Substantia nigra (tissue), 51 donors: ENCODE measurements at places on chromosomes 11 and 22.
A peak's percentile ranks its signal among the peaks of the same experiment; 100 is the strongest.

DNA sequence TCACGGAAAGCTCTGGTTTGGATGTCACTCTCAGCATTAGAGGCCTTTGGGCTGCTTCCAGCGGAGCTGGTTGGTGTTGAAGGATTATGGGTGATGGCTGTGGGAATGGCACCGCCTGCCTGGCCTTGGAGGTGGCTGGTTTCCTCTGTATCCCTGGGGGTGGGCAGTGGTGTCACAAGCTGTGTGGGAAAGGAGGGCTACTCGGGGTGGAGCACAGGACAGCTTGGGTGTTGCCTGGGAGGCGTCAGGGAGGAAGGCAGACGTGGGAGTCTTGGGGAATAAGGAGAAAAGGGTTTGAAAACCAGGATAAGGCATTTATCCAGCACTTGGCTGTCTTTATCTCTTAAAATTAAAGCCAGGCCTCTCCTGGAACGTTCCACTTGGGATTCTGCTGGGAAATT is 71.8 kb downstream of the ADAMTS15 start:
- DNase-seq = no peak

- no peak for DNase-seq
Measured at GRCh38 chr11:62680825-62681240, 2.0 kb upstream of the UBXN1 start.

DNA sequence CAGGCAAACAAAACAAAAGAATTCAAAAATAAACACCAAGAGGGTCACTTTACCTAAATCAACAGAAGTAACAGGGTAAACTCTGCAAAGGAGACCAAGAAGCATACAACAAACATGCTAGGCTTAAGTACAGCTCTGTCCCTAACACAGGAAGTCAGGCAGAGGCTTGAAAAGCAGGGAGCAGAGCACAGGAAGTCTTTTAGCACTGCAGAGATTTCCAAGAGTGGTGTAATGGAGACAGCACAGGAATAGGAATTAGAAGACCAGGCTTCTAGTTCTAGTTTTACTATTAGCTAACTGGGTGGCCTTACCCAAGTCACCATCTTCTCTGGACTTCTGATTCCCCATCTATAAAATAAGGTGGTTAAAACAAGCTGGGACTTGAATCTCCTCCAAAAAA is 1.9 kb downstream of the RBFOX2 start:
- no peak for DNase-seq

GRCh38 chr11:69887841-69888427 is 68.7 kb upstream of the FGF3 start:
- no peak for DNase-seq

DNA sequence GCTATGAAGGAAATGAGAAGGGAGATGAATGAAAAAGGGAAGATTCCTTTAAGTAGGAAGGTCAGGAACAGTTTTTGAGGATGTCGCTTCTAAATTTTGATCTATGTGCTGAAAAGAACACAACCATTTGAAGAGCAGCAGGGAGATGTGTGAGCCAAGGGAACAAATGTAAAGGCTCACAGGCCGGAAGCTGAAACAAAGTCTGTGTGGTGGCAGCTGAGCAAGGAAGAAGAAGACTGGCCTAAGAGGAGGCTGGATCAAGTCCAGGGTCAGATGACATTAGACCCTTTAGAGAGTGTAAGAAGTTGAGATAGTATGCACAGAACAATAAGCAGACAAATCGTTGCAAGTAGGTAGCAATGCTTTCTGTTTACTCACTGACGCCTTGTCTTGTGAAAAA is 1631.4 kb upstream of the TENM4 start:
- DNase-seq = no peak

- no peak for DNase-seq
Measured at GRCh38 chr11:134143801-134144200, 74.9 kb downstream of the JAM3 start.

DNA sequence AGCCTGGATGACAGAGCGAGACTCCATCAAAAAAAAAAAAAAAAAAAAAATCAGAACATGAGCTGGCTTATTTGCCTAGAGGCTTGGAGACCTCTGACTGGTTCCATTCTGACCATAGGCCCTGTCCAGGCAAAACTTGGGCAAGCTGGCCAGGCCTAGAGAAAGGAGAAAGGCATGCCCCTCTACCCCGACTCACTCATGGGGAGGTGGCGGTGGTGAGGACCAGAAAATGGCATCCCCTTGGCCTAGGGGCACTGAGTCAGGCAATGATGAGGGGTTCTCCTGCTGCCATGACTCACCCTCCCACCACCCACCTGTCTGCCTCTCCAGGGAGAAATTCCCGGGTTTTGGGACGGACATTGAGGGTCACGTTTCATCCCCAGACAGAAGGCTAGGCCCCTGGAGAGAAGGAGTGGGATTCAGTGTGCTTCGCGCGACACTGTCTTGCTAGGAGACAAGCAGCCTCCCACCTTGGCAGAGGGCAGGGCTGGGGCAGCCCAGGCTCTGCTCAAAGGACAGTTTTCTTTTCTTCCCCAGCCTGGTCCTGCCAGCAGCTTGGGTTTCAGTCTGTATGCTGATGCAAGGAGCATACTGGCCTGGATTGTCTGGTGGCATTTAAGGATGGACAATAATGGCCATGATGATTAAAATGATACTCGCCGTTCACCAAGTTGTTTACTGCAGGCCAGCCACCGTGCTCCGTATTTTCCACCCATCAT is 17.2 kb downstream of the TOB2 start:
- DNase-seq = peak; percentile 36

DNA sequence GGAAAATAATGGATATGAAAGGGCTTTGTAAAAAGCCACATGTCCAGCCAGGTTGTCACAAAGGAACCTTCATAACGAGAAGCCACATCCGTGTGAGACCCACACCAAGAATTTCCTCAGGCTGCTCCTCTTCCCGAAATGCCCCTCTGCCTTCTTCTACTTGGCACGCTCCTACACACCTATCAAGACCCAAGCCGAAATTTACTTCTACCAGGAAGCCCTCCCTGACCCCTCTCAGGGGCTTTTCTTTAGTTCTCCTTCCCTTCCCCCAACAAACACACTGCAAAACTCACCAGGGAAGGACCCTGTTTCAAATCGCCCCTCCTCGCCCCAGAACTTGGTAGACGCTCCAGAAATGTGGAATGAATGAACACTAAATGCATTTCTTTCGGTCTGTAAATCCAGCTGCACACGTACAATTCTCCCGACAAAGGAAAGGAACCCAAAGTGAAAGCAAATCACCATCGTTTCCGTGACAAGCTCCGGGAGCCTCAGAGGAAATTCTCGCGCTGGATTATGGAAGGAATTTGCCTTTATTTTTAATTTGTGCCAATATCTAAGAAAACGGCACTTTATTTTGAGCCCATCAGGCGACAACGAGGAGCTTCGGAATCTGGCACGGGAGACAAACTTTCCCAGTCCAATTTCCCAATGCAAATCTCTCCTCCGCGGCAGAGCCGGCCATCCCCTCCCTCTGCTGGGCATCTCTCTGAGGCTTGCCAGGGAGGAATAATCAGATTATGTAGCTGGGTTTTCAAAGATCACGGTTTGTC is 13.2 kb upstream of the SHISAL1 start:
- DNase-seq = no peak

DNA sequence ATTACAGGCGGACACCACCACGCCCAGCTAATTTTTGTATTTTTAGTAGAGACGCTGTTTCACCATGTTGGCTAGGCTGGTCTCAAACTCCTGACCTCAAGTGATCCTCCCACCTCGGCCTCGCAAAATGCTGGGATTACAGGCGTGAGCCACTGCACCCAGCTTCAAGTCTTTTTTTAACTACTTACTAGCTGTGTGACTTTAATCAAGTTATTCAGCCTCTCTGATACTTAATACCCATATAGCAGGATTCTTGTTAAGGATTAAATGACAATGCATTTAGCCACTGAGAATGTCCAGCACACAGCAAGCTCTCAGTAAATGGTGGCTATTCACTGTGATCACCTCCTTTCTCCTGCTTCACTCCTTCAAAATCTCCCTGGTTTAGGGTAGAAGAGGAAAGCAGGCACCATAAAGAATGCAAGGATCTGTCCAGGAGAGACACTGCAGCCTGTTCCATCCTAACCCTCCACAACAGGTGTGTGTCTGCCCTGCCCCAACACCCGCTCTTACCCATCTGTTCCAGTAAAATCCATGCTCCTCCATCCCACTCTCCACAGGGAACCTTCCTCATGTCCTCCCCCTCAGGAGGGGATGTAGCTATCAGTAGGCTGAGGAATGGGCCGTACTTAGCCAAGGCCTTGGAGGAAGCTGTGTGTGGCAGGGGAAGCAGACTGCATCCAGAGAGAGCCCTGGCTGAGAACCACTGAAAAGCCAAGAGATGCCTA is 69.3 kb downstream of the MICAL3 start:
- no peak for DNase-seq

GRCh38 chr11:133082453-133082781 is 449.9 kb downstream of the OPCML start:
- DNase-seq = no peak

DNA sequence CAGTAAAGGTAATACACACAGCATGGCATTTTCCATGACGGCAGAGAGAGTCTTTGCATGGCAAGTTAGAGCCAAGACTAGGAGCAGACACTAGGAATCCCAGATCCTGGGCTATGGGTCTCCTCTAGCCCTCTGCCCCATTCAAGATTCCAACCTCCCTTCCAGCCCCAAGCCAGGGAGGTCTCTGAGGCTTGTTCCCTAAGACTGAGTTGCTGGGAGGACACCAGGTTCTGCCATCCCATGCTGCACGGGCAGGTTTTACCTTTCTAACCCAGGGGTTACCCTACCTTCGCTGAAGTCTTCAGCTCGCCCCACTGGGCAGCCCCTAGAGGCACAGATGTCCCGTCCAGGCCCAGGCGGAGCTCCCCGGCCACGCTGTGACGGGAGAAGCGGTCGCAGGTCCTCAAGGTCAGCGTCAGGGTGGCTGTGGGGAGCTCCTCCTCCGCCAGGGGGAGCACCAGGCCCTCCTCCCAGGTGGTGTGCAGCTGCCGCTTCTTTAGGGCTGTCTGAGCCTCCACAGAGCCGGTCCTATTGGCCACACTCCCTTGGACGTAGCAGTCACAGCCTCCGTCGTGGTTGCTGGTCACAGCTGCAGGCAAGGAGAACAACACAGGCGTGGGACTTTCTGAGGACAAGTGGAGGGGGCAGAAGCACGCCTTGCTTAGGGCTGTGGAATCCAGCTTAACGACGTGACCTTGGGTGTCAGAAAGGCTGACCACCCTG is 33.8 kb downstream of the SYT13 start:
- DNase-seq = no peak

DNA sequence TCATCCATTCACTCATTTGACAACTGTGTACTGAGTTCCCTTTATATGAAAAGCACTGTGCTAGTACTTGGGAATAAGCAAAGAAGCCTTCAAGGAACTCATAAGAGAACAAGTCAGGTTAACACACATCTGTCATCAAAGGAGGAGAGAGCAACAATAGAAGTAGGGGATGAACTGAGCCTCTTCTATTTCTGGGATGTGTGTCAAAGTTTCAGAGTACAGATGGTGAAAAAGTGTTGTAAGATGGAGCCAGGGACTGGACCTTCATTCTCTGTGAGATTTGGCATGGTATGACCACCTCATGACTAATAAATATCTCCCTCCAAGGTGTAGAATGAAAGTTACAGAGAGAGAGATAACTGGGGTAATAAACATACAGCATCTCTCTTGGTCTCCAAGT is 349.8 kb upstream of the PLET1 start:
- DNase-seq = no peak

DNA sequence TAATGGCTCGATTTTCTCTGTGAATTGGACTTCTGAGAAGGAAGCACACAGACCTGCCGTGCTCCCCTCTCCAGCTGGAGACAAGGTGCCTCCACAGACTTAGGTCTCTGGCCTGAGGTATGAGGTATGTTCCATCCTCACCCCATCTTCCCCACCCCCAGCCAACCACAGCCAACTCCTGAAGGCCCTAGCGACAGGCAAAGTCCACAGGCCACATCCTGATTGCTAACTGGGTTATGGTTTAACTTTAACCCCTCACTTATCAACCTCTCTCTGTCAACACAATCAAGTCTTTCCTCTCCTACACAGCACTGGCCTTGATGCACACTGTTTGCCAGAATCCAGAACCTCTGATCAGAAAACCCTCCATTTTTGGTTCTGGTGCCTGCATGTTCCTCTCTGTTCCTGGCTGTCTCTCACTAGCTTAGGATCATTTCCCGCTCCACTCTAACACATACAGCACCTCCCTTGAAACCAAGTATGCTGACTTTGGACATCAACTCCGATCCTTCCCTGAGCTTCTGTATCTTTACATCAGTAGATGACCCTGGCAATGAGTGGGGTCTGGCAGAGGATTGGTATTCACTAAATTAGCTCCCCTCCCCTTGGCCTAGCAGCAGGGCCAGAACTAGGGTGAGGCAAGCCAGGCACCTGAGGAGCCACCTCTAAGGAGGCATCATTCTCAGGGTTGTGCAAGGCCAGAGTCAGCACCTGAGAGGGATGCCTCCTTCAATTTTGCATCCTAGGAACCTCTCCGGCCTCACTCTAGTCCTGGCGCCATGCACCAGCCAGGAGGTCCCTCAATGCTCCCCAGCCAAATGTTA is 22.0 kb downstream of the JAML start:
- DNase-seq = no peak

DNA sequence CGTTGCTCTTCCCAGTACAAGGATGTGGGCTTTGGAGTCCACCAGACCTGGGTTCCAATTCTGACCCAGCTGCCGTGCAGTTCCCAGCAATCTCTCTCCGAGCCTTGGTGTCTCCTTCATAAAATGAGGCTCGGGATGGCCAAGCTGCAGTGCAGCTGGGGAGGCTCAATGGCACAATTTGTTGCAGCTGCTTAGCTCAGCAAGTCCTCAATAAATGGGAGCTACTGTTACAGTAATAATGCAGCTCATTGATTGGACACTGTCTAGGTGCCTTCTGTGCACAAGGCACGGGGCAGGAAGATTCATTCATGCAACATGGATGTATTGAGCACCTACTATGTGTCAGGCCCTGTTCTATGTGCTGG is 37.1 kb downstream of the SHISAL1 start:
- DNase-seq = no peak

- no peak for DNase-seq
Measured at GRCh38 chr11:44542372-44542771, 23.1 kb upstream of the CD82 start.

GRCh38 chr11:101872171-101872882 is 42.5 kb upstream of the CEP126 start:
- DNase-seq = no peak

DNA sequence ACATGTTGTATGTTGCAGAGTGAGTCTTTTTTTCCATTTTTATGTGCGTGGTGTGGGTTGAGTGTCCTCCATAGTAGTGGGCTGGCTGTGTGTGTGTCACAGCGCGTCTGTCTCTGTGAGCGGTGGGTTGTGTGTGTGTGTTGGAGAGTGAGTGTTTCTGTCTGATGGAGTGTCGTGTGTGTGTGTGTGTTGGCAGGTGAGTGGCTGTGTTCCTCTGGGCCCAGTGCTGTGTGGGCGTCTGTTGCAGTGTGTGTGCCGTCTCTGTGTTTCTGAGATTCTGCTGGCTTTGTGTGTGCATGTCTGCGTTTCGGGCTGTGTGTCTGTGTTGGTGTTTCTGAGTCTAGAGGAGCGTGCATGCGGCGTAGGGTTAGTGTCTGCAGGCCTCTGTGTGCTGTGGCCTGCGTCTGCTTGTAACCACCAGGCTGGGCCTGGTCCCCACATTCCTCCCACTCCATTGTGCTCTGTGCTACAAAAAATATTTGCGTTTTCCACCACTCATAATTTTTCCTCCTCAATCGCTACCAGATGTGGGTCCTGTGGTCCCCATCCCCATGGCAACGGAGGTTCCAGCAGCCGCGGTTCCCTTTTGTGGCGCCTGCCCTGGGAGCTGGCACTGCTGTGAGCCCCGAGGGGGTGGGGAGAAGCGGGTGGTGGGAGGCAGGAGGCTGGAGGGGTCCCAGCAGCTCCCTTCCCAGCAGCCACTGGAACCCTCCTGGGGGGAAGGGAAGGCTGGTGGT is 15.2 kb downstream of the SCARF2 start:
- no peak for DNase-seq

- DNase-seq = no peak
Measured at GRCh38 chr11:102266099-102266498, 51.2 kb upstream of the BIRC3 start.
